ENCODE measurements at places on chromosomes 3 and 15.

- DNase-seq, result no peak
Observed at GRCh38 chr3:182406786-182407185, 386.5 kb upstream of the ATP11B start.

- DNase-seq, result no peak
Observed at GRCh38 chr3:19077388-19077787, 70.9 kb upstream of the KCNH8 start.

- DNase-seq, result no peak
Observed at GRCh38 chr3:194401868-194402329, 2.8 kb upstream of the GP5 start.

- no peak for DNase-seq
Observed at GRCh38 chr3:126483321-126483761, 7.7 kb upstream of the ZXDC start.

GRCh38 chr3:153096731-153097131 lies 65.3 kb upstream of the RAP2B start:
- DNase-seq, result no peak

Data from stimulated activated CD4-positive, alpha-beta T cell treated with anti-CD3 and anti-CD28 coated beads, Interleukin-4, amount 100 ng/mL, for 24 hours (primary cell).